ENCODE measurements at places on chromosomes 4 and X.

- DNase-seq, result no peak
Observed at GRCh38 chrX:5907207-5907606, 321.5 kb downstream of the NLGN4X start.

DNA sequence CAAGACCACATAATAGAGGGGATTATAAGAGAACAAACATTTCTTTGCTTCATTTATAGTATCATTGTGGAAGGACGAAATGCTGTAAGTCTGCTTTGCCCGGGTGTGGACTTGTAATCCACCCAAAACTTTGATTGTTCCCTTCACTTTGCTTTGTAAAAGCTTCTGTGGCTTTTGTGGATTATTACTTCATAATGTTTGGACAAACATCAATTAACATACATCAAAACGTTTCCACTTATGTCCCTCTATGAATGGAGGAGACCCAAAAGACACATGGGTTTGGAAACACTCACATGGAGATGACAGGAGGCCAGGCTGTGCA lies 415.4 kb downstream of the SPRY1 start:
- DNase-seq, result no peak

GRCh38 chr4:116632269-116632668 lies 453.1 kb downstream of the TRAM1L1 start:
- no peak for DNase-seq

DNA sequence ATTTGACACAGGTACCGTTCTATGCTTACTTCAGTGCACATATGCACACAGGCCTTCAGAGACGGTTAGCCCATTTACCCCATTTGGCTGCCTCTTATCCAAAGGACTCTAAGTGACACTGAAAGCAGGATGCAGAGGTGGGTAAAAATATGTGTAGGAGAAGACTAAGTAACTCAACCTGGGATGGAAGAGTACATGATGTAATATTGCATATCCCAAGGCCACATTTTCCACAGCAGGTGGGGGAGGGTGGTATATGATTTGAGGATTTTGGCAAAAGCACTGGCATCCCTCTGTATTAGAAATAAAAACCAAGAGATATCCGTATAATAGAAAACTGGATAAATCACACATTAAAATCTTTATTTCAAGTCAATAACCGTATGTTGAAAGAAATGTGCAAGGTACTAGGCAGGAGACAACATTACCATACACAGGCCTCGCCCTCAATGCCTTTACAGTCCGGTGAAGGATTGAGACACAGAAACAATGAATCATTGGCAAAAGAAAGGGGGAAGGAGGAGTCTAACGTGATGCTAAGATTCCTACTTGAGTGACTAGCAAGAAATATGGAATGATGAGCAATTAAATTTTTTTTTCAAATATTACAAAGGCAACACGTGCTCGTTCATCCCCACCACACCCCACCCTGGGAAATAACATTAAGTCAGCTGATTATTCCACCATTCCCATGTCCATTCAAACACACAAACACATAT lies 161.0 kb upstream of the RASGEF1B start:
- peak; percentile 22 for DNase-seq

GRCh38 chrX:98962996-98963395 lies 1447.1 kb downstream of the PCDH19 start:
- DNase-seq, result no peak

- no peak for DNase-seq
Observed at GRCh38 chrX:118499295-118499694, 3.7 kb downstream of the DOCK11 start.

- DNase-seq, result no peak
Observed at GRCh38 chrX:106484233-106484632, 127.5 kb upstream of the RADX start.

GRCh38 chr4:100208459-100208858 lies 18.2 kb upstream of the DDIT4L start:
- DNase-seq, result no peak

- DNase-seq, result peak; percentile 7
Observed at GRCh38 chr4:164997324-164997723, 19.9 kb upstream of the TRIM61 start.

DNA sequence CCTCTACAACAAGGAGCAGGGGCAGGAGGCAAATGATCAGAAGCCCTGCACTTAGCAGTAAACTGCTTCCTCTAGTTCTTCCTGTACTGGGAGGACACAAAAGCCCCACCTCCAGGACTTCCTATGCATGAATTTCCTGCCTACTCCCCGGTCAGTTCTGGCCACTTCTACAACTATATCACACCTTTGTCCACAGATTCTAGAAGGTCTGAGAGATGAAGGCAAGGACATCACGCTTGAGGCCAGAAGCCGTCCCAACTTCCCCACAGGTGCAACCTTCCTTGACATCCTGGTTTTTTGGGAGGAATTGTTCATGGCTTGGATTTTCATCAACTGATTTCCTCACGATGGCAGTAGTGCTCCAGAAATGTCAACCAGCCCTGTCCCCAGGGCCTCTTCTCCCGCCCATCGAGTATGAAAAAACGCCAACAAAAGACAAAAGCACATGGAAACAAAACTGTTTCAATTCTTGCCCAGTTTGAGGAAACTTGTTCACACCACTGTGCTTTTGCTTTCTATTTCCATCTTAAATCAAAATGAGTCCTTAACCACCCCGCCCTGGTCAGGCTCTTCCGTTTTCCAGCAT lies 206.5 kb upstream of the STK26 start:
- peak; percentile 19 for DNase-seq

DNA sequence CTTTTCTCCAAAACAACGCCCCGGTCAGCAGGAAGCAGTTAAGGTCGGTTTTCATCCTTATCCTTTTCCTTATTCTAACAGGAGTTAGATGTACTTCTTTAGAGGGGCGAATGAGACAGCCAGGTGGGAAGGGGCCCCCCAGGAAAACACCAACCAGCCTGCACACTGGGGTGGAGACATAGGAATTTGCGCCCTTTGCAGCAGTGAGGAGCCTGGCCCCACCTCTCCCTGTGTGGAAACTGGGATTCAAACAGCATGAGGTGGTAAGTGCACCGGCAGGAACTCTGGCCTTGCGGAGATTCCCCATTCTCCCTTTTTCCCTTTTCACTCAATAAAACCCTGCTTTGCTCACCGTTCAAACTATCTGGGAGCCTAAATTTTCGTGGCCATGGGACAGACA lies 8.0 kb upstream of the FAM47C start:
- no peak for DNase-seq

GRCh38 chr4:21802406-21802805 lies 146.2 kb downstream of the KCNIP4 start:
- DNase-seq, result peak; percentile 79

DNA sequence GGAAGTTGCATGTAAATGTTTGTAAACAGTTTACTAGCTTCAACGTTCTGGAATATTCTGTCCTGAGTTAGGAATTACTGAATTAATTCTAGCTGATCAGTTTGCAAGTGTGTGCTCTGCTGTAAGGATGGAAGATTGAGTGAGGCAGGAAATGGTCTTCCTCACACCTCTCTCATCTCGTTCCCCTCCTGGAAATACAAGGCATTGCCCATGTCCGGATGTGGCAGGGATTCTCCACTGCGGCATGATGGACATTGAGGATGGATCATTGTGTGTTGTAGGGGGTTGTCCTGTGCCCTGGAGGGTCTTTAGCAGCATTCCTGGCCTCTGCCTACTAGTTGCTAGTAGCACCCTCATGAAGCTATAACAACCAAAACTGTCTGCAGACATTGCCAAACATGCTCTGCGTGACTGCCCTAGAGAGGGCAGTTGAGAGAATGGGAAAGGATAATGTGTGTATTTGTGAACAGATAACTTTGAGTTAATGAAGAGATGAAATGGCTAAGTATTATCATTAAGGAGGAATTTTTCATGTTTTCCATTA lies 12.6 kb downstream of the CA5B start:
- no peak for DNase-seq

DNA sequence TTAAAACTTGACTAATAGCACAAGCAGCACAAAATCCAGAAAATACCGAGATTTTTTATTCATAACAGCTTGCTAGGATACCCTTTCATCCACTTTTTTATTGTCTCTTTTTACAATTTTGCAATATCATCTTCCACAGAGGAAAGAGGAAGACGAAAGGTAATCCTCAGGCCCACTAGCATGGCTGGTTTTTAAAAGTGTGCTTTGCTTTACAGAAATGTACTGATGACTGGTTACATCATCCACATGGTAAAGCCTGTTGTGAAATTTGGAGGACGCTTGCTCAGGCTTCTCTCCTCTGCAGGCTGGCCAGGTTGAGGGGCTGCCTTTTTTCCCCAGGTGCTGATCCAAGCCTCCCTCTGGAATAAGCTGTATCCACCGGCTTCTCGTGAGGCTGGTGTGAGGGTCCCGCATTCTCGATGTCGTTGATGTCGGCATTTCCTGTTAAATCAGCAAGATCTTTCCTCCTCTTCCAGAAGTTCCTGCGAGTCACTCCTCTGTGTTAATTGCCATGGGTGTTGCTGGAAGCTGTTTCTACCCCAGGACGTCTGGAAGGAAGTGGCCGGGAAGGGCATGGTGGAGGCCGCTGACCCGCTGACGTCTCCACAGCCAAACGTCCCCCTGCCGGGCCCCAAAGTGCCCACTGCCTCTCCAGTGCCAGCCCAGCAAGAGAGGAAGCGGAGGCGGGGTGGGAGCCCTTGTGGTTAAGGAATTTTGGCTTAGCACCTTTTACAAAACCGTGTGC lies 5.8 kb upstream of the DGKQ start:
- peak; percentile 73 for DNase-seq

Data from iris pigment epithelial cell (primary cell).